Effector memory CD4-positive, alpha-beta T cell (primary cell): ENCODE measurements at places on chromosomes 1 and 21.

GRCh38 chr1:70497152-70497551 lies 86.1 kb downstream of the CTH start:
- DNase-seq: no peak

- no peak for DNase-seq
These were observed 108.9 kb downstream of the IFI44 start for GRCh38 chr1:78758506-78758905.

DNA sequence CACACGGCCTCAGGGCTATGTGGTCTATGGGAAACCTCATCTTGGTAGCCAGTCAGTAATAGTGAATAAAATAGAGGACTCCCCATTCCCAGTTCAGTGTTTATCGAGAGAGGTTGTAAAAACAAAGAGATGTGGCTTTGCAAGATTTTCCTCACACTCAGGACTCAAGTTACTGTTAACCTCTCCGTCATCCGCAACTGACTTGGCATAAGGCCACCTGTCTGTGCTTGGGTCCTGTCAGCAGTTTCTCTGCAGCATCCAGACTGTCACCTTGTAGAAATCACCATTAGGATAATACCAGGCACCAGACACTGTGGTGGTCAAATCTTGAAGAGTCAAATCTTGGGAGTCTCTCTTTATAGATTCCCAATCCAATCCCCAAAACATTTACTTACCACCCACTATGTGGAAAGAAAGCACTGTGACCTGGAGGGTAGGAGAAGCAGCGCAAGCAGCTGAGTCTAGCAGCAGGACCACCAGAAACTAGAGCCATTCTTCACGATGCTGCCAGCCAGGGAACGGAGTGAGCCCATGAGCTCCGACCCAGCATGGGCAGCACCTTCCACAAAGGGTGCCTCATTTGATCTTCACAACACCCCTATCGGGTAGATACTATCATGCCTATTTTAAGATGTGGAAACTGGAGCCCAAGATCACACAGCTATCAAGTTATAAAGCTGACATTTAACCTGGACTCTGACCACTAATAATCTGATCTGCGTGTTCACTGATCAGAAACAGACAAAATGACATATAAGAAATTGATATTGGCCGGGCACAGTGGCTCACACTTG lies 5.6 kb upstream of the GPR25 start:
- no peak for DNase-seq

- DNase-seq: no peak
These were observed 865 bp downstream of the ADPRS start for GRCh38 chr1:36089393-36090121.

- DNase-seq: no peak
These were observed 43.6 kb upstream of the SYT6 start for GRCh38 chr1:114196992-114197907.

- no peak for DNase-seq
These were observed 622.6 kb downstream of the ADGRL2 start for GRCh38 chr1:82423174-82423815.

- DNase-seq: no peak
These were observed 111.2 kb upstream of the PROX1 start for GRCh38 chr1:213876531-213876930.

DNA sequence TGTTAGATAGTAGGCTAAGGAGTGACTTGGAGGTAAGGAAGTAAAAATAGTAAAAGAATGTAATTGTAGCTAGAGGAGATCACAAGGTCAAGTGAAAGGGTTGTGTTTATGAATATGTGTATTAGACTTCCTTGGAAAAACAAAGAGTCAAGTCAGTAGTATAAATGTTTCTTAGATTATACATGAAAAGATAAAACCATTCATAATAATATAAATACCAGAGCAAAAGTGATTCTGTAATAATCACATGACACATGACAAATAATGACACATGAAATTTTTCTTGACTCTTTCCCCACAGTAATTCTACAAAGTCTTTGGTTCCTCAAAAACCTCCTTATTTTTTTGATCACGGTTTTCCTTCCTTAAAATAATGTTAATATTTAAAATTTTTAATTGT lies 56.4 kb downstream of the IVNS1ABP start:
- DNase-seq: no peak

DNA sequence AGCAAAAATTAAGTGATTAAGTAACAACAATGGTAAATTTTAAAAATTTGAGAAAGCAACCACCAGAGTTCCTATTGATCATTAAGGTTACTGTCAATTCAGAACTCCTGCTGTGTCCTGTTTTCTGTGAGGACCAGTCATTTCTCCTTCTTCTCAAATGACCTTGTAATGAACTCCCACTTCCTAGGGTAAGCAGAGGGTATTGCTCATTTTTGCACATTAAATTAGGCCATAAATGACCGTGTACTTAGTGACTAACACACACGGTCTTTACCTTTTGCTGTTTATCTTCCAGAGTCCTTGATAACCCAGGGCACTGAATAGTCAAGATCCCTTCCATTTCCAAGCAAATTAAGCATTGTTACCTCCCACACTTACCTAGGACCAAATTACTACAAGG lies 227.5 kb upstream of the LYPLAL1 start:
- DNase-seq: no peak

- no peak for DNase-seq
These were observed 507 bp downstream of the AK5 start for GRCh38 chr1:77282187-77282865.

GRCh38 chr1:154719586-154720327 lies 111.8 kb upstream of the ADAR start:
- DNase-seq: no peak

GRCh38 chr1:225601902-225602589 lies 50.9 kb downstream of the ENAH start:
- no peak for DNase-seq

GRCh38 chr21:39934895-39935294 lies 67.7 kb downstream of the PCP4 start:
- no peak for DNase-seq

DNA sequence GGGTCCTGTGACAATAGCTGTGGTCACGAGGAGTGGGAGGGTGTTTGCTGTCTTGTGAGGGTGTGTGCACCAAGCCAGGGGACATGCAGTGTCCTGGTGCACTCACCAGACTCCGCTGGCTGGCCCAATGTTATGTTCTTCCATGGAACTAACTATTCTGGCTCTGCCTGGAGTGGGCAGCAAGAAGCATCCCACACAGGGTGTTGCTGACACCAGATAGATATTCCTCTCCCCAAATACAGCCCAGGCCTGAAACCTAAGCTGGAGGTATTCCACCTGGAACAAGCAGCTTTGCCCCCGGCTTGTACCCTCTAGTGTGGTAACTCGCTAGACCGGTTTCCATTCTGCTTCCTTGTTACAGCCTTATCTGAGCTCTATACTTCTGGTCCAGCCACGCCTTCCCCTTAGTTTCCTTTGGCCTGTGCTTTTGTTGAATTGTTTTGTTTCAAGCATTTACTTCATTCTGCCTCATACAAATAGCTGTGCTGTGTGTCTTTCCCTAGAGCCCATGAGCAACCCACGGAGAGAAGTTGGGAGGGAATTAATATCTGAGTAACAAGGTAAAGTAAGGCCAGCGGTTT lies 14.7 kb upstream of the LY9 start:
- DNase-seq: no peak

GRCh38 chr1:182185842-182186756 lies 124.6 kb upstream of the ZNF648 start:
- DNase-seq: no peak

- DNase-seq: no peak
These were observed 96.6 kb downstream of the DISC1 start for GRCh38 chr1:231723146-231723545.

DNA sequence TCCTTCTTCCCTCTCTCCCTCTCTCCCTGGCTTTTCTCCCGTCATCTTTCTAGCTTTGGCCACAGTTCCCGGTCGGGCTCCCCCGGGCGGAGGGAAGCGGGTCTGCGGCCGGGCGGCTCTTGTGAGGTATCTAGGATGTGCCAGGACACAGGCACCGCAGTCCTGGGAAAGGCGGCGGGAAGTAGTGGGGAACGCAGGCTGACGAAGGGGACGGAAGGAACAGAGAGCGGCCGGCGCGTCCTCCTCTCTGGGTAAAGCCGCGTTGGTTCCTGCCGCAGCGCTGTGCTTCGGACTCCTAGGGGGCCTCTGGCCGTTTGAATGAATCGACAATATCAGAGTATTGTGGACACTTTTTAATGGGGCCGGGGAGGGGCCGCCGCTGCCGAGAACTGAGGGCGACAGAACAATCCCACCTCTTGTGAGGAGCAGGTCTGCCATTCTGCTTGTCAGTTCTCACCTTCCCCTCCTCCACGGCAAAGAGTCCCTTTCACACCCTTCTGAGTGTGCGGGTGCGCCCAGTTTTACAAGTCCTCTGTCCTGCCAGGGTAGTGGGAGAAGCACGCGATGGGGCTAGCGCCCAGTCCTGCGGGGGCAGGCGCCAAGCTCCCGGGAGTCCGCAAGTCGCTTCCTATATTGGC lies 1.2 kb upstream of the LHX9 start:
- no peak for DNase-seq

DNA sequence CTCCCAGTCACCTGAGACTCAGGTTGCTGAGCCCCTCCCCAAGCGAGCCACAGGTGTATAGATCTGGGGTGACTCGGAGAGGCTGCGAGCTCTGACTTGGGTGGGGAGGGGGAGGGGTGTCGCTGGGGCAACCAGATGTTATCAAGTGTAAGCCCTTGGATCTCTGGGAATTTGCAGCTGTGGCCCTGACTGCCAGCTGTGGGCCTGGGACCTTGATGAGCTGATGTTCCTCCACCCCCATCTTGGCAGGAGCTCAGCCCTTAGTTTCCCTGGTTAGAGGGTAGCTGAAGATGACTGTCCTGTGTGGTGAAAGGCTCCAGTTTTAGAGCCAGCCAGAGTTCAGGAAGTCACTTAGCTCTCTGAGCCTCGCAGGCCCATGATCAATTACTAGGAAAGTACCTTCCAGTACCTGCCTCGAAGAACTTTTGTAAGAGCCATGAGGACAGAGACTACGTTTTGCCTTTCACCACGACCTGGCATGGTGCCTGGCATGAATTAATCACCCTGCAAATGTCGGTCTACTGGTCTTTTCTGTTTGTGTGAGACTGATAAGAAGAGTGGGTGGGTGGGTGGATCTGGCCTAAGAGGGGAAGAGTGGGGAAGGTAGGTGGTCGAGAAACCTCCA lies 55.8 kb downstream of the YARS1 start:
- no peak for DNase-seq

- DNase-seq: no peak
These were observed 37.9 kb upstream of the LRIG2 start for GRCh38 chr1:113035086-113035485.
